ENCODE measurements at places on chromosomes 1 and 21.

DNA sequence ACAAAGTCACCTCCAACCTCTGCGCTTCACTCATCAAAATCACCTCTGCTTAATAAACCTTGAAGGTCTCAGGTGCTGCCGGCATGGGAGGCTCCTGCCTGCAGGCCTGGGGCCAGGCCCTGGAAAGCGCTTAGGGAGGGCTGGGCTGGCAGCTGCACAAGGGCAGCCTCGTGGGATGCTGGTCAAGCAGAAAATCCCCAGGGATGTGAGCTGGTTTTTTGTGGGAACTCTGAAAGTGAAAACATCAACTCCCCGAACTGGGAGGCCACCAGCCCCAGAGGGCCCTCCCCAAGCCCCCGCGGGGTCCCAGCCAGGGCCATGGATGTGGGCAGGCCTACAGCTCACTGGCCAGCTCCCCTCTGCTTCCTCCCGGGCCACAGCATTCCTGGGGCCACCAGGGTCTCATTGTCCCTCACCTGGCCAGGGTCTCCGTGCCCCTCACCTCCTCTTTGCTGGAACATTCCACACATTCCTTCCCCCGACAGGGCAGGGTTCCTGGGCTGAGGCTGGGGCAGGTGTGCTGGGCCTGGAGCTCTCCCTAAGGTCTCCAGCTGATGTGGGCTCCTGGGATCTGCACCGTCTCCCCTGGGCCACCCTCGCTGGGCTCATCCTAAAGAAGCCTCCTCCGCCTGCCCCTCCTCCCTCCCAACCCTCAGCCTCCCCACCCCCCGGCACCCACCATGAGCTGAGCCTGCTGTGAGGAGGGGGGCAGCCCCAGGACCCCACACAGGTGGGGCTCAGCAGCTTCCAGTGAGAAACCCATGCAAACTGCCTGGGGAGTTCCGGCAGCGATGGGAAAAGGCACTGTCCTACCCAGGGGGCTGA is 36.0 kb upstream of the POFUT2 start:
- peak; percentile 90 for DNase-seq

GRCh38 chr1:27403065-27403726 is 10.8 kb downstream of the GPR3 start:
- peak; percentile 72 for DNase-seq

- DNase-seq: no peak
These were observed 704 bp downstream of the WDR4 start for GRCh38 chr21:42878678-42878992.

- DNase-seq: peak; percentile 18
These were observed 17.8 kb downstream of the POFUT2 start for GRCh38 chr21:45269861-45270260.

DNA sequence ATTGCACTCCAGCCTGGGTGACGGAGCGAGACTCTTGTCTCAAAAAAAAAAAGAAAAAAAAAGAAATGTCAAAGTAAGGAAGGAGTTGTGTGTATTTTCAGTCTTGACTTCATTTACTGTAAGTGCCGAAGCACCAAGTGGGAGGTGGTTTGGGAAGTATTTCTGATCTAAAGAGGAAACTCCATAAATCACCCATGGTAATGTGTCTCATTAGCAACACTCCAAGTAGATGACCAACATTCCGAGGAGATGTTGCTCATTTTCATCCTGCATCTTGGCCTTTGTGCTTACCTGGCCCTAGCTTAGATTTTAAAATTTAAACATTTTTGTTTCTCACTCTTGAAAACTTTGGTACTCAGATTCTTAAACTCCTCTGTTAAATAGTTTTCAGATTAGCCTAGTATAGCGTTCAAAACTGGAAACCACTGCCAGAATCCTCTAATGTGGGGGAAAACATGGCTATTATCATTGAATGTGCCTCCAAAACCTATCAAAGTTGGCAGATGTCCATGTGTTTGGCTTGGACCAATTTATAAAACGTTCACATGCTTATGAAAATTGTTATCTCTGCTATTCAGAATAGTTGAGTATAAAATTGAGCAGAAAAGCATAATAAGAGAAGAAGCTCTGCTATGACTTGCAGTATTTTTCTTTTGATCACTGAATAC is 110.4 kb downstream of the NFIA start:
- DNase-seq: no peak

DNA sequence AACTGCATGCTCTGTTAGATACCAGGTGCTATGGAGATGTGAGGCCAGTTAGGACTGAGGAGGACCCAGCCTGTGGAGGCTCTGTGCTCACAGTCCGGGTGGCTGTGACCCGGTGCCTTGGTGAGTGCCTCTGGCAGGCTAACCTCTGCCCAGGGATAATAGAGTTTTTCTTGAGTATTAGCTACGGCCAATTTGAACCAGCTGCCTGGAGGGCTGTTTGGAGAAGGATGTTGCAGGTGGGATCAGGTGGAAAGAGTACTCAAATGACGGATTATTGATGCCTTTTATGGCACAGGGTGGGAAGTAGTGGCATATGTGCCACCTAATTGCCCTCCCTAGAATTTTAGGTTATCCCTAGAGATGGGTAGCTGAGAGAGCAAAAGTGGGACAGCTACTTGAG is 182.7 kb downstream of the GRIK3 start:
- no peak for DNase-seq

DNA sequence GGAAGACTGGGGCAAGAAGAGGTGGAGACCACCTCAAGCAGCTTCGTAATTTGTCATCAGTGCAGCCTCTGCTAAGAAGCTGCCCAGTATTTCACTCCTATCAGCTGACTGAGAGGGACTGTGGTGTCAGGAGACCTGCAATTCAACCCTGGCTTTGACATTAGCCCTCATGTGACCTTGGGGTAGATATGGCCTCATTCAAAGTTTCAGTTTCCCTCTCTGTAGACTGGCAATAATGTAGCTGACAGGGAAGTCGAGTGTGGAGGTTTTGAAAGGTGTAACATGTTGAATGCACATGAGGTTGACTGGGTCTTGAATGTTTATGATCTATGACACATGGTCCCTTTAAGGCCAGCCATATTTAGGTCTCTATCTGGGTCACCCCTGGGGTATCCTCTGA is 2.2 kb upstream of the SPRR4 start:
- DNase-seq: no peak

Data from kidney (tissue), 22 donors.